ENCODE measurements at places on chromosomes 3 and 15.

DNA sequence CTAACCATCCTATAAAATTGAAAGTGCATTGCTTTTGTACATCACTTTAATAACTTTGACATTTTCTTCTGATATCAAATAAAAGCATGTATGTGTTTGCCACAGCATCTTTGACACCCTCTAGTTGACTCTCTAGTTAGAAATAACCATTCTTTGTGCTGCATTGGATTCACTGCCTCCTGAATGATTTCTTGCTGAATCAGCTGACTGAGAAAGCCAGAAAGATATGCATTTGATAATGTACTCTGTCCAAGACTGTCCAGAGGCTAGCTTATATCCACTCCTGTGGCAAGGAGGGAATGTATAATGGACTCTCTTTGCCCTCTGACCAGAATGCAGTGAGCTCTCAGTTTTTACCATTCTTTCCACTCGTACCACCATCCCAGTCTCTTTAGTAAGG, 6.2 kb downstream of the RAB11A start:
- no peak for DNase-seq

DNA sequence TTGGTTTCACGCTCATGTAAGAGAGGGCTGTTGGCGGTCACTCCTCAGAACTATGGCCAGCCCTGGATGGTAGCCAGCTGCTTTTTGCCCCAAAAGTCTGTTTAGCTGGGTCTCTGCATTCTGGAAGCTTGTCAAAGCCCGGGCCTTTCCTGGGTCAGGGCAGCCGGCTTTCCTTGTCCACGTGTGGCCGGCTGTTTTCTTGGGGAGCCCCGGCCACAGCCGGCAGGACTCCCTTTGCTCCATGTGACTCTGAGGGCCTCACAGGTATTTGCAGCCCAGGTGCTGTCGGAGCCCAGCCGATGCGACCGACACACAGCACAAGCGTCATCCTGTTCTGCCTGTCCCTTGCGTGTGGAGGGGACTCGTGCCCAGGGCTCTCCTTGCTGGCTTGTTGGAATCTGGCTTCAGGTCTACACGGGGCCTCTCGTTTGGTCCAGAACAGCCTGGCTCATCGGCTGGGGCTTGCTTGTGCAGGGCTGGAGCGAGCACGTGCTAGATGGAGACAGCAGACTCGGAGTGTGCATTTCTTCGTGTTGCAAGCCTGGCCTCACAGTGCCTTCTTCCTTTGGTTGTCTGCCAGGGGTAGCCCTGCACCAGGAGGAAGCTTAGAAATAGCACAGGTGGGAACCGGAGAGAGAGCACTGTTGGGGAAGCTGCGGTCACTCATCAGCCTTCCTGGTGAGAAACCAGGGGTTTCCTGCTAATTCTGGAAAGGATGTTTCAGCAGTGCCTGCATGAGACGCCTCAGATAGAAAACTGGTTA, 51.5 kb downstream of the PGPEP1L start:
- no peak for DNase-seq

- no peak for DNase-seq
Measured at GRCh38 chr15:40250771-40251483, 12.1 kb downstream of the PAK6 start.

DNA sequence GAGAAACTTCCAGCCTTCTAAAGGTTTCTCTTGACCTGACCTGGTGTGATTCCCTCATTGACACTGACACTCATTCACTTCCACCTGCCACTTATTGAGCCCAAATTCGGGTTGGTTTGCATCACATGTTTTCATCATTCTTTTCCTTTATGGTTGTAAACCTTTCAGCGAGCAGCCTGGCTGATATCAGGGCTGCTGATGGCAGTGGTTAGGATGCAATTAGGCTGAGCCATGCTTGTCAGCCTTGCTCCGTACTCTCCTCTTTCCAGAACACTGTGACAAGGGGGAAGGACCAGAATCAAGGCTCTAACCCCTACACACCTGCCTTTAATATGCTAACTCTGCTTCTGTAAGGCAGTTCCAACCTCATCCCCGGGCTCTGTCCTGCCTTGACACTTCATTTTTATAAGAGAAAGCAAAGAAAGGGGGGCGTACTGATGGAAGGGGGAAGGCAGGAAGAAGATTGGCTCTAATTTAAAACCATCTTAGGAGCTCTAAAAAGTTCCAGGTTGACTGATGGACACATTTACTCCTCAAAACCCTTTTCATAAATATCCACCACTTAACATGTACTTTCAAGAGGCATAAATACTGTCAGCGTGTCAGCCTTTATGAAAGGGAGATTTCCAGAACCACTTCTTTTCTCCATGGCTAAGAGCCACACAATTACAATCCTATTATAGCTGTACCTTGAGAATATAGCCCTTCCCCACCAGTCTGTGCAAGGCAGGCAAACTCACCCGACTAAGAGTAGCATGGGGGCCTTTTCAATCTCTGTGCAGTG, 5.7 kb downstream of the NMNAT3 start:
- DNase-seq, result no peak

DNA sequence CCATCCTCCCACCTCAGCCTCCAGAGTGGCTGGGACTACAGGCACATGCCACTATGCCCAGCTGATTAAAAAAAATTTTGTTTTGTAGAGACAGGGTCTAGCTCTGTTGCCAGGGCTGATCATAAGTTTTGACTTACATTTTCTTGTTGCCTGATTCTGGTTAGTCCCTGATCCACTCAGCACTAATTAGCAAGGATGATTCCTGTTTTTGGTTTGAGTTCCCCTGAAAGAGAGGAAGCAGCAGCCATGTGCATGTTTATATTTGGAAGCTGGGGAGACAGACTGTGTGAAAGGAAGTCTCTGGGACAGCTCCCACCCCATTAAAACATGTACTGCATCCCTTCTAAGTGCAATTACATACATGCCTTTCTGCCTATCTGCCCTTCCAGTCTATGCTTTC, 3.6 kb upstream of the NCK1 start:
- no peak for DNase-seq

DNA sequence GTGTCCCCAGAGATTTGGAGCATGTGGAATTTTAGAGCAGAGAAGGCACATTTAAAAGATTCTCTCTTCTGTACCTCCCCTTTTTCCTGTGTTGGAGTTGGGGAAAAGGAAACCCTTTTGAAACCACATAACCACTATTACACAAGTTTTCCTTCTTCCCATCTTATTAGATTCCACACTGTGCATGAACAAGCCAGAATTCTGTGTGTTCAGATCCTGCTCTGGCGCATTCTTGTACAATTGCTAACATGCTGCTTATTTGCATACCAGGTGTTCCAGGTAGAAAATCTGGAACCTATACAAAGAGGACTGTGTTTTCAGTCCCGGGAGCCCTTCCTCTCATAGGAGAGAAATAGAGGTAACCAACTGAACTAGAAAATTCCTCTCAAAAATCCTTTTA, 2.6 kb upstream of the CIB2 start:
- no peak for DNase-seq

- DNase-seq, result no peak
Measured at GRCh38 chr15:93954985-93955571, 276.3 kb upstream of the MCTP2 start.

DNA sequence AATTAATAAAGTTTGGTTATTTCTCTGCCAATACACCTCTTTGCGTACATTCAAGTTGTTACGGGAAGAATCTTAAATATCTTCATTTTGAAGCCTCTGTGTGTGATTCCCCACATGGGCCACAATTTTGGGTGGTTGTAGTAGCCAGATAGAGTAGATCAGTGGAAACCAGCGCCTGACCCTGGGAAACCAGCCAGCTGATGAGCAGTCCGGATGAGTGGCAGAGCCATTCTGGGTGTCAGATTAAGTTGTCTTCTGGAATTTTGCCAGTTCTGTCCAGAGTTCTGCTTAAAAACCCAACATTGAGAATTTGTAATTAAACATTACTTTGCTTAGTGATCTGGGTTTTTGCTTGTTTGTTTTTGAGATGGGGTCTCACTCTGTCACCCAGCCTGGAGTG, 49.7 kb downstream of the MRPS25 start:
- DNase-seq, result no peak

GRCh38 chr3:40363674-40364073, 23.3 kb upstream of the ENTPD3 start:
- no peak for DNase-seq

- no peak for DNase-seq
Measured at GRCh38 chr3:143206955-143207337, 87.4 kb downstream of the CHST2 start.

DNA sequence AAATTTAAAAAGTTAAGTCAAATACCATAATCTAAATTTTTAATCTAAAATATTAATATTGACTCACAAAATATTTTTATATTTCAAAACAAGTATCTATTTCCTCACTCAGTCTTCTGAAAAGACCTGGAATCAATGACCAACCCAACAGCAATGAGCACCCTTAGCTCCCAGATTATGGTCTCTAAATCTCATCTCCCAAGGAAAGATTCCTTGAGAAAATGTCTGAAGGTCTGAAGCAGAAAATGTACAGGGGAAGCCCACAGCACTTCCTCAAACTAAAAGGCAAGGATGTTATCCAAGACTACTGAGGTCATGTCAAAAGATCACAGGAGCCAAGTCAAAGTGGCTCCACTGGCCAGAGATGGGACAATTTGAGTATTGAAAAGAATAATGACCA, 51.0 kb upstream of the SLCO2A1 start:
- no peak for DNase-seq

DNA sequence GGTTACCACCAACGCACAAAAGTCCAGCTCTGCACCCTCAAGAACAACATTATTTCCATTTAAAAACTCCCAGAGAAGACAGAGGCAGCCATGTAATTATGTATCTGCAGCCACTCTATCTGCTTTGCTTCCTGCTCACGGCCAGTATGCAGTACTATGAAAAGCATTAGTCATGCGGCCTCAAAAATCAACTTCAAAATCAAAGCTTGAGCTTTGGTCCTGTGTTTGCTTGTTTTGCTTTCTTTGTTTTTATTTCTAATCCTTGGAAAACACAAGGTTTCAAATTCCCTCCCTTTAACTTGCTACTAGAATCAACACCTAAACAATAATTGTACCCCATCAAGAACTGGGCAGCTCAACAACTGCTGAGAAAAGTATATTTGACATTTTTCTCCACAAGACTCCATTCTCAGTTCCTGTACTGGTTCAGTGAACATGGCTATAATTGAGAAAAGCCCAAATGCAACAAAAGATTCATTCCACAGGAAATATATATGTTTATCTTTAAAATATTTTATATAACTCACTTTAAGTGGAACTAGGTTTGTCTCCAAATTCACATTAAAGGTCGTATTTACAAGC, 37.6 kb downstream of the GBE1 start:
- DNase-seq, result no peak

DNA sequence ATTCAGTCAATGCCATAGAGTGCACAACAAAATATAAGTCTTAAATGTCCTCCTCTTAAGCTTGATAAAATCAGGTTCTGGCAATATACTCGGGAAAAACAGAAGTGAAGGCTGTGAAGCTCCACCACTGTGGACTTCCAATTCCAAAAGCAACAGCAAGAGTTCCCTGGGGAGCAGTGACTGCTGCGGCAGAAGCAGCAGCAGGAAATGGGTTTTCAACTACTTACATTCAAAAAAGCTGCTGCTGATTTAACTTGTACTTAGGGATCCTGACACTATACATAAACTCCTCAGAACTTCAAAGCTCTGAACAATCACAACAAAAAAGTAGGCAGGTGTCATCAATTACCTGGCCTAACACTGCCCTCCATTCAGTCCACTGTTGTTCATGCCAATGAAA, 4.7 kb downstream of the CEP152 start:
- no peak for DNase-seq

DNA sequence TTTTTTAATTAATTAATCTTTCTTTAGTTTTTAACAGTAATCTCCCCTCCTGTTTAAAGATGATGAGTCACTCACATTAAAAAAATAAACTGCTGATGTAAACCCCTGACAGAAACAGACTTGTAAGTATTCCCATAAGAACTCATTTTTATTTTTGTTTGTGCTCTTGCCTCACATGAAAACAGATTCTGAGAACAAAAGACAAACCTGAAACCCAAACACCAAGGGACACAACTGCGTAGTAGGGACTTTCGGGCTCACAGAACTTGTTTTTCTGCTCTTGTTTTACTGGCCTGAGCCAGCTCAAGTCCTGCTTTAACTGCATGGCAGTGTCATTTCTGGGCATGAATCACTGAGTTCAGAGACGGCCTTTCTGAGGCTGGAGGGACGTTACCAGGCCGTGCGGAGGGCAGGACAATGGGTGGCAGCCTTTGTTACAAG, 600.8 kb downstream of the FOXP1 start:
- no peak for DNase-seq

- DNase-seq, result no peak
Measured at GRCh38 chr3:141229132-141229531, 2.5 kb upstream of the PXYLP1 start.

Measured in NCI-H2081 treated with DMSO at 0.1 percent for 48 hours (cell line).